ENCODE measurements at places on chromosomes 1 and 21.

- DNase-seq: no peak
These were observed 110.5 kb downstream of the HHAT start for GRCh38 chr1:210438928-210439841.

DNA sequence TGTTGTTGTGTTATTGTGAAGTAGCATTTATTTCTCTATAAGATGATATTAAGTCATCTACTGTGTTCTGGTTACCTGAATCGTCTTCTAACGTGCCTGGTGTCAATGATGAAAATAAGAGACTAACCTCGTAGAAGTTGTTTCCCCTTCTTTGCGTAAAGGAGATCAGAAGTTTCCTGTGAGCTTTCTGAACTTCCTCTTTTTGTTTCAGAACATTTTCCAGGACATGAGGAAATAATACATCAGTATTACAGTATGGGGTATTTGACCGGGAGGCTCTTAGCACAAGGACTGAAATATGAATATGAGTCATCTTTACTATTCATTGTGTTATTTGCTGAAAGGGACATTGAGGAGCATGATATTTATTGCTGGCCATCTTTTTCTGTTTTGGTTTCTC, 1.3 kb downstream of the ST6GALNAC3 start:
- no peak for DNase-seq

- DNase-seq: no peak
These were observed 515.1 kb downstream of the OMA1 start for GRCh38 chr1:58031416-58031815.

- no peak for DNase-seq
These were observed 40.0 kb upstream of the CITED4 start for GRCh38 chr1:40901886-40902852.

GRCh38 chr1:44919400-44919799, 67.0 kb downstream of the EIF2B3 start:
- no peak for DNase-seq

GRCh38 chr1:233433436-233434210, 106.1 kb downstream of the MAP3K21 start:
- DNase-seq: no peak

DNA sequence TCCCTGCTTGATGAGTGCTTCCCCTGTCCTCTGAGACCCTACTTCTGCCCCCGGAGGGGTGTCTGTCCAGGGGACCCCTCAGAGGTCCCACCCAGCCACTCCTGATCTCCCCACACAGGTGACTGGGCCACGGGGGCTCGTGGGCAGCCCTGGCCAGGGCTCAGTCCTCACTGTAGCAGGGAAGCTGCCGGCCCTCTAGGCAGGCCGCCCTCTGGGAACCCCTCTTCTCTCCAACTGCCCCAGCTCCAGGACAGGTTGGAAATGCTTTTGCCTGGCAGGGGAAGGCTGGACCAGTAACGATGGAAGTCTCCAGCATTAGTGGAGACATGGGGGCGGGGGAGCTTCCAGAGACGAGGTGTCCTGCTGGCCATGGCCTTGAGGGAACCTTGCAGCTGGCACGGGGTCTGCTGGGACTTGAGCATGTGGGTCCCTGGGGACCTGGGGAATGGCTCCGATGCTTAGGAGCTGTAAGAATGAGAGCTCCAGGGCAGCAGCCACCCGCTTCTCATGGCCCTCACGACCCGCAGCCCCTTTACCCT, 3.1 kb upstream of the FNDC10 start:
- no peak for DNase-seq
